MV-4-11 (cell line): ENCODE measurements at places on chromosomes 13 and 19.

- DNase-seq = no peak
These were observed 30.8 kb upstream of the NDFIP2 start for GRCh38 chr13:79450110-79450509.

GRCh38 chr13:24008679-24009078, 111.4 kb upstream of the C1QTNF9B start:
- DNase-seq = no peak

DNA sequence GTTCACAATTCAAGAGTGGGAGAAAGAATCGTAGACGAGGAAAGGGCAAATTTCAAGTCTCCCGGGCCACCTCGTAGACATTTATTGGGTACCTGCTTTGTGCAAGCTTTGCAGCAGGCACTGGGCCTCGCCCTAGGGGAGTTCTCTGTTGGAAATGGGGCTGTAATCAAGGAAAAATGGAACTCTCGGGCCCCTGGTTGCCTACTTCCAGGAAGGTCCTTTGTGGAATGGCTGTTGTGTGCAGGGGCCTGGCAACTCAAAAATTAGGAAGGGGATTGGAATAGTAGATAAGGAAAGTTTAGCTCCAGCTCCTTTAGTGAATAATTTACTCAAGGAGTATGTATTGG, 612 bp downstream of the ZNF526 start:
- no peak for DNase-seq

DNA sequence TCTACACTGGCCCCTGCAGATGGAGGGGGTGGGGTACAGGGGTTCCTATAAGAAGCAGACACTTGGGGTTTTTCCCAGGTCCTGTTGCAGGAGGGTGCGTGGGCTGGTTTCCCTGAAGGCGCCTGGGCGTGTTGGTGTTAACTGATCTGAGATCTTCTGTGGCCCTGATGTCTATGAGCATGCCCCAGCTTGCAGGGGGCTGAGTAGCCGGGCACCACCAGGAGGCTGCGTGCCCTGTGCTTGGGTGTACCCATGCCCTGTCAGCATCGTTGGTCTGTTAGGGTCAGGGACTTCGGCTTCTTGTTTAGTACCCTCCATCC, 45.3 kb downstream of the CAPN12 start:
- DNase-seq = no peak

DNA sequence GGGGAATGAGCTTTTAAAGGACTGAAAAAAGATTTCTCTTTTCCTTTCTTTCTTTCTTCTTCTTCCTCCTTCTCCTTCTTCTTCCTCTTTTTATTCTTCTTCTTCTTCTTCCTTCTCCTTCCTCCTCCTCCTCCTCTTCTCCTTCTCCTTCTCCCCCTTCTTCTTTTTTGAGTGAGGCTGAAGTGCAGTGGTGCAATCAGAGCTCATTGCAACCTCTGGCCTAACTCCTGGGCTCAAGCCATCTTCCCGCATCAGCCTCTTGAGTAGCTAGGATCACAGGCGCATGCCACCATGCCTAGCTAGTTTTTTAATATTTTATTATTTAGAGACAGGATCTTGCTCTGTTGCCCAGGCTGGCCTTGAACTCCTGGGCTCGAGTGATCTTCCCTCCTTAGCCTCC, 120.9 kb upstream of the KL start:
- peak; percentile 75 for DNase-seq

DNA sequence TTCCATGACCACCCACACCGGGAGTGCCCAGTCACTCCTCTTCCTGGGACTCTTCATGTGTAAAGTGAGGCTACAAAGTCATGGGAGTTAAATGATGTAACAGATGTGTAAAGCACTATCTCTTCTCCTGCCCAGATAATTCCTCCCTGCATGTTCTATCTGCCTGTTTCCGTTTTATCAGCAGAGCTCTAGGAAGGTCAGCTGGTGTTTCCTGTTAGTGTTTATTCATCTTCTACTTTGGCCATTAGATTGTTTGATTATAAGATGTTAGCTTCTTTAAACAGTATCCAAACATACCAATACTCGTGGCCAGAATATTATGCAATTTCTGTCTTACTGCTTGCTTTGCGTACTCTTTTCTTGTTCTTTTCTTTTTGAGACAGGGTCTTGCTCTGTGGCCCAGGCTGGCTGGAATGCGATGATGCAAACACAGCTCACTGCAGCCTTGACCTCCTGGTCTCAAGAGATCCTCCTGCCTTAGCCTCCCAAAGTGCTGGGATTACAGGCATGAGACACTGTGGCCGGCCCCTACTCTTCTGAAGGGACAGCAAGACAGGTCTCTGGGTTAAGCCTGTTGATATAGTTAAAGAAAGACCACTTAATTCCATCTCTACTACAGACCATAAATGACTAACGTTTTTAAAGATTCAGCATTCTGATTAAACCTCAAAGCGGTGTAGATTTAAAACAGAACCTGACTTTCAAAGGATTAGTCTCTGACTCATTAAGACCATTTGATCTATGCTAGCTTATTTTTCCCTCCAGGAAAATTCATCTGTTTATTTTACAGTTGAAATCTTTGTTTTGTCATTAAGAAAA, 97.4 kb upstream of the AKAP11 start:
- no peak for DNase-seq

- peak; percentile 48 for DNase-seq
These were observed 328.1 kb downstream of the SLITRK5 start for GRCh38 chr13:87999240-87999700.

DNA sequence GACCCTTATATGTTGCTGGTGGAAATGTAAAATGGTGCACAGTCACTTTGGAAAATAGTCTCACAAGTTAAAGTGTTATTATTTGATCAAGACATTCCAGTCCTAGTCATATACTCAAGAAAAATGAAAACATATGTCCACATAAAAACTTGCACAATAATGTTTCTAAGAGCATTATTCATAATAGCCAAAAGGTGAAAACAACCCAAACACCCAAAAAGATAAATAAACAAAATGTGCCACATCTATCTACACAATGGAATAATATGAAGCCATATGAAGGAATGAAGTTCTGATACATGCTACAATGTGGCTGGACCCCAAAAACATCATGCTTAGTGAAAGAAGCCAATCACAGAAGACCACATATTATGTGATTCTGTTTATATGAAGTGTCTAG, 14.4 kb upstream of the AKAP8 start:
- DNase-seq = no peak

DNA sequence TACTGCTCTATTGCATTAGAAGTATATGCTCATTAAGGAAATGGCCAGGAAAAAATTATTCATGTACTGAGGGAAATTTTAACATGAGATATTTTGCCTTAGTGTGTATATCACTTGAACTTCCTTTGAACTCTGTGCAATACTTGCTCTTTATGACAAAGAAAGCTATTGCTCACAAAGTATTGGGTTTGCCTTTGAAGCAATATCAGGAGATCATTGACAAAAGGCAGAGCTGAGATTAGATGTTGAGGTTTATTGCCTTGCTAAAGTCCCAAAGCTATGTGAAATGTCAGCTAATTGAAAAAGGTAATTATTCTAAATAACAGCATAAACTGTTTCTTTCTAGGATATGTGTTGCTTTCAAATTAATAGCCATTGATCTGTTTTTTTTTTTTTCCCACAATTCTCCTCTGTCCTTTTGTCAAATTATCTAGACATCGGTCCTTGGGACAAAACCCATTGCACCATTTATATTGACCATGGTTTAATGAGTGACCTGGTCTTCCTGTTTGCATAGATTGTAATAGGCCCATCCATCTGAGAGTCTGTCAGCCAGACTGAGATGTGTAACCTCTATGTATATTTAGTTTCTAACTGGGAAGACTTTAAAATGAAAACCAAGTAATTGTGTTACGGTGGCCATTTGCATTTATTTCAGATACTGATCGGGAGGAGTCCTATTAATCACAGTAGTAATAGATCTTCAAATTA, 752.7 kb upstream of the GPC6 start:
- DNase-seq = no peak

GRCh38 chr19:51493776-51494175, 7.8 kb downstream of the SIGLEC12 start:
- DNase-seq = peak; percentile 74

DNA sequence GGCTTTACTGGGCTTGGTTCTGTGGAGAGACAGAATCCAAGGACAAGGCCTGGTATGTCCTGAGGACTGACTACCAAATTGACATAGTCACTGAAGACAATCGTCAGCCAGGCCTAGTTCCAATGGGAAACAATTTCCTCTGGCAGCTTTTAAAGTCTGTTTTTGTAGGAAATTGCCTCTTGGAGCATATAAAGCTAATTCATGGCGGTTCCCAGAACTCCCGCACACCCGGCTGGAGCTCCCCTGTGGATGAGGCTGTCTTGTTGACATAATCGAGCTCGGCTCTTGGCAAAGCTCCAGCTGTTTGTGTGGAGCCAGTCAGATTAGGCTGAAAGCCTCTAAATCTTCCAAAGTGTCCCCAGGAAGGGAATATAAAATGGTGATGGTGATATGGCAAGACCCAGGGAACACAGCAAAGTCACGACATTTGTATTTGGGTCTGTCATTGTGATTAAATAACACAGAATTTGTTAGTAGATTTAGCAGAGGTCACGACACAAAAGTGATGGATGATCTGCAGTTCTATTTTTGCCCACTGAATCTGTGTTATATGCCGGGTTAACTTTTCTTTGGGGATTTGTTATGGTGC, 395.0 kb downstream of the PCDH9 start:
- no peak for DNase-seq

DNA sequence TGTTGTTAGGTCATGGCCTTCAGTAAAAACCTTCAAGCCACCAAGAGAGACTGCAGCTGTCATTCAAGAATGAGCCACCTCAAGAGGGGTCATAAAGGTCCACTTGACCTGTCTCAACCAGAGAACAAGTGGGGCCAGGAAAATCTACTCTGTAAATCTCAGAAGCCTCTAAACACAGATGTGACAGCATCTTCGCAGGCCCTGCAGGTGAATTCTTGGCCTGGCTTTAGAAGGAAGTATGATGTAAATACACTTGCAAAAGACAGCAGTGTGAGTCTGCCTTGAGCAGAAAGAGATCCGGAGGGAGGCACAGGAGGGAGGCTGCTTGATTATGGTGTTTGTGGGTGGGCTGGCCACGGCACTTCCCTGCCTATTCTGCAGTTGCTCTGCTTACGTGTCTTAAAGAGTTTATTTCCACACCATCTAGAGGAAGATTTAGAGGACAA, 1082.9 kb downstream of the UQCRFS1 start:
- no peak for DNase-seq

DNA sequence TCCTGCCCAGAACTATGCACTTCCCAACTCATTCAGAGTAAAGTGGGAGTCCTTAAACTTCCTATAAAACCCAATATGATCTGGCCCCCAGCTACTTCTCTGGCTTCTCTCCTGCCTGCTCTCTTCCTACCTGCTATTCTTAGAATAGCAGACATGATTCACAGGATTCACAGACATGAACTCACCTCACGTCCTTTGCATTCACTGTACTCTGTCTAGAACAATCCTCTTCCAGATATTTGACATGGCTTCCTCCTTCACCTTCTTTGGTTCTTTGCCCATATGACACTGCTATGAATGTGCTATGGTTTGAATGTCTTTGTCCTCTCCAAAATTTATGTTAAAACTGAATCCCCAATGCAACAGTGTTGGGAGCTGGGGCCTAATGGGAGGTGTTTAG, 154.9 kb downstream of the UGGT2 start:
- no peak for DNase-seq

- DNase-seq = peak; percentile 17
These were observed 31.4 kb upstream of the MPHOSPH8 start for GRCh38 chr13:19601749-19602725.

- no peak for DNase-seq
These were observed 61.8 kb upstream of the RANBP3 start for GRCh38 chr19:6039566-6040225.

- DNase-seq = no peak
These were observed 16.5 kb downstream of the SLC5A5 start for GRCh38 chr19:17888260-17888659.

GRCh38 chr13:31761951-31762350, 22.6 kb downstream of the RXFP2 start:
- DNase-seq = no peak

GRCh38 chr13:73158851-73159250, 100.0 kb downstream of the KLF5 start:
- no peak for DNase-seq

DNA sequence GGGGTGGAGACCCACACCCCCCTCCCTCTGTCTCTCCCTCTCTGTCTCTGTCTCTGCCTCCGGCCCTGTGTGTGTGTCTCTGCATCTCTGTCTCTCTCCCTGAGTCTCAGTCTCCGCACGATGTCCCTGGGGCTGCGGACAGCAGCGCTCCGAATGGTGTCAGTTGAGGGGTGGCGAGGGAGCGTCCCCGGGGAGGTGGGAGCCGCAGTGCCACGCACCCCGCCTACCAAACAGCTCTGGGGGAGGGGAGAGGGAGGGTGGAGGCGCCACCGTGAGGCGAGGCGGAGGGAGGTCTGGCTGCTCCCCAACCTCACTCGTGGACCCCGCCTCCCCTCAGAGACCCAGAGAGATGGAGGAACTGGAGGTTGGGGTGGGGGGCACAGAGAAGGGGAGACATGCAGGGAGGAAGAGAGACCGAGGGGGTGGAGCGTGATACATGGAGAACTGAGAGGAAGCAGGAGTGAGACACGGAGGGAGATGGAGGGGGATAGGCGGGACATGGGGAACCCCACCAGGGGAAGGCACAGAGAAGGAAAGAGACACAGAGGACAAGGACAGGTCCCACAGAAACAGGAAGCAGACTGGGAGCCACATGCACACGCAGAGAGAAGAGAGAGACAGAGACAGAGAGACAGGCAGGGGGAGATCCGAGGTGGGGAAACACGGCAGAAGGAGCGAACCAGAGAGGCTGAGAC, 7.2 kb downstream of the ERFL start:
- peak; percentile 15 for DNase-seq

DNA sequence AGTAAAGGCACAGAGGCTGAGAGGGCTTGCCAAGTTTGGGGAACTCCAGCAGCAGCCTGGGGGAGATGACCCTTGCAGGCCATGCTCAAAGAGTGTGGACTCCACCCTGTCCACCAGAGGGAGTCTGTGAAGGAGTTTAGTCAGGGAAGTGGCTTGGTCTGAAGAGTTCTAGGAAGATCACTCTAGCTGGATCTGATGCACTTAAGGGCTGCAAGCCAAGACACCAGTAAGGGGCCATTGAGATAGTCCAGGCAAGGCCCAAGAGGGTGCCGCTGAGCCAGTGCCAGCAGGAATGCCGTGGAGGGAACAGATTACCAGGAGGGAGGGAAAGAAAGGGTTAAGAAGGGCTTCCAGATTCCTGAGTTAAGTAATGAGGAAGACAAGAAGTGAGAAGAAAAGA, 68.7 kb downstream of the ZAR1L start:
- peak; percentile 68 for DNase-seq

GRCh38 chr19:48507911-48508439, 3.7 kb downstream of the LMTK3 start:
- DNase-seq = no peak

DNA sequence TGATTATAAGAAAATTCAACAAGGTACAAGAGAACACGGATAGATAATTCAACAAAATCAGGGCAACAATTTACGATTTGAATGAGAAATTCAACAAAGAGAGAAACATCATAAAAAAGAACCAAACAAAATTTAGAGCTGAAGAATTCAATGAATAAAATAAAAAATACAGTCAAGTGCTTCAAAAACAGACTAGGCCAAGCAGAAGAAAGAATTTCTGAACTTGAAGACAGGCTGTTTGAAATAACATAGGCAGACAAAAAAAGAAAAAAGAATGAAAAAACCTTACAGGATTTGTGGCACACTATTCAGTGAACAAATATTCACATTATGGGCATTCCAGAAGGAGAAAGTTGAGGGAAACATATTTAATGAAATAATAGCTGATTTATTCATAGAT, 31.1 kb downstream of the ZNF283 start:
- no peak for DNase-seq

GRCh38 chr13:25380082-25380481, 8.3 kb downstream of the ATP8A2 start:
- no peak for DNase-seq

- no peak for DNase-seq
These were observed 28.5 kb downstream of the CRYL1 start for GRCh38 chr13:20497006-20497775.

- DNase-seq = peak; percentile 46
These were observed at the start of gene LRFN3 for GRCh38 chr19:35935911-35936737. Gene LRFN3, plus strand, starts transcription at chr19:35936374. Its CDS starts 3,052 bp downstream, at chr19:35939426.
